NCI-H2171 (cell line): ENCODE measurements at places on chromosomes 2 and 18.

DNA sequence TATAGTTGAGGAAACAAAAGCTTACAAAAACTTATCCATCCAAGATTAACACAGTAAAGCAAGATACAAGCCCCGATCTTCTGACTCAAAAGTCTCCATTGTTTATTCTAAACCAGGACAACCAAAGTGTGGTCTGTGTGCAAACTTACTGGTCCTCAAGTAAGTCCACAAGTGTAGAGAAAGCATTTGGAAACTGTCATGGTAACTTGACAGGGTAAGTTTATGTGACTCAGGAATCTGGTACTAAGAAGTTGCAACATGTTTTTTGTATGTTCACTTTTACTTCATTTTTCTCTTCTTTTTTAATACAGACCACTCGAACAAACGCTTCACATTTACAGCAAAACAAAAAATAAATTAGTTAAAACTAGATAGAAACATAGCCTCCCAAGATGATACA is 9.4 kb downstream of the MBD2 start:
- no peak for DNase-seq

DNA sequence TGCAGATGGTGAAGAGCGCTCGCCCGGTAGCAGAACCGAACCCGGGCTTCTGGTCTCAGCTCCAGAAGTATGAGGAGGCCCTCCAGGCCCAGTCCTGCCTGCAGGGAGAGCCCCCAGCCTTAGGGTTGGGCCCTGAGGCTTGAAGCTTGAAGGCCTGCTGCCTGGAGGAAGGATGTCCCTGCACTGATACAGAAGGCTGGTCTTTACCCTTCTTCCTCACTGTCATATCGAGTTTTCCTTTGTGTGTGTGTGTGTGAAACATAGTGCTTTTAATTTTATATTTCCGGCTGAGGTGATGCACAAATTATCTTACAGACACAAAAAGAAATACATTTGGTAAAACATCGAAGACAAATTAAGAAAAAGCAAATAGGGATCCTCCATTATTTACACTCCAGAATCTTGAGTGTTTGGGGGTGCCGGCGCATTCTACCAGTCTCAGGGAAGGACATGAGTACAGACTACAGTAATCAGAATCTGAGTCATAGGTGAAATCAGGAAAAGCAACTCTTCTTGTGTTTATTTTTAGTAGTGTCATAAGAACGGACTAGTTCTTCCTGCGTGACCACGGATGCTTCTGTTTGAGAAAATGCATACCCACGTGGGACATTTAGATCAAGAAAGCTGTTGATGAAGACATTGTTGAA is 1.3 kb downstream of the DUSP28 start:
- DNase-seq = no peak

DNA sequence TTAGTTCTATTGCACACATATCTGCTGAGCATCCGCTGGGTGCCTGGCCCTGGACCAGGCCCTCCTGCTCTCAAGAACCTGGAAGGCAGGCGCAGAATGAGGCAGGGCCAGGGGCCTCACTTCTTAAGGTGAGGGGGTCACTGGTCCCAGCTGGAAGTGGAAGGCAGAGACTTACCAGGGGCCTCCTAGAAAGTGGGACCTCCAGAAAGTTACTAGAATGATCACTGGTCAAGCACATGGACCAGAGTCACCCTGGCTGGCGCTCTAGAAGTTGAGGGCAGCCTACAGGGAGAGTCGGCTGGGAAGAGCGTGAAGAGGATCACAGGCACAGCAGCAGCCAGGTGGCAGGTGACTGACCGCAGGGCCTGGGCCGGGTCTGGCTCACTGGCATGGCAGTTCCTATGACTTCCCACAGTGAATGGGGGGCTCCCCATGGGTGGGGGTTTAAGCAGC is 26.1 kb upstream of the MAL start:
- DNase-seq = no peak

DNA sequence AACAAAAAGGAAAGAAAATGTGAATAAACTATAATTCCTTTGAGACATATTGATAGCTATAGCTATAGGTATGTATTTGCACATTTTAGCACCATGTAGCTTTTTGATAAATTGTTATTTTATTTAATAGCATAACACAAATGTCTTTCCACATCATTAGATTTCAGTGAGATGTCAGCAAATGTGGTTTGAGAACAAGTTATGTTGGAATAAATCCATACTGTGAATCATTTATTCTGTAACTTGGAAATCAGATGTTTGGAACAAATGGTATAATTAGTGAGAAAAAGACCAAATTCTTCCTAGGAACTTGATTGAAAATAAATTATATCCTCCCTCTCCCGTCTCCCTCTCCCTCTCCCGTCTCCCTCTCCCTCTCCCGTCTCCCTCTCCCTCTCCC is 62.8 kb downstream of the NABP1 start:
- no peak for DNase-seq

- no peak for DNase-seq
Measured at GRCh38 chr18:45957100-45957499, 10.0 kb downstream of the EPG5 start.

- no peak for DNase-seq
Measured at GRCh38 chr2:179793902-179794301, 67.5 kb downstream of the ZNF385B start.

DNA sequence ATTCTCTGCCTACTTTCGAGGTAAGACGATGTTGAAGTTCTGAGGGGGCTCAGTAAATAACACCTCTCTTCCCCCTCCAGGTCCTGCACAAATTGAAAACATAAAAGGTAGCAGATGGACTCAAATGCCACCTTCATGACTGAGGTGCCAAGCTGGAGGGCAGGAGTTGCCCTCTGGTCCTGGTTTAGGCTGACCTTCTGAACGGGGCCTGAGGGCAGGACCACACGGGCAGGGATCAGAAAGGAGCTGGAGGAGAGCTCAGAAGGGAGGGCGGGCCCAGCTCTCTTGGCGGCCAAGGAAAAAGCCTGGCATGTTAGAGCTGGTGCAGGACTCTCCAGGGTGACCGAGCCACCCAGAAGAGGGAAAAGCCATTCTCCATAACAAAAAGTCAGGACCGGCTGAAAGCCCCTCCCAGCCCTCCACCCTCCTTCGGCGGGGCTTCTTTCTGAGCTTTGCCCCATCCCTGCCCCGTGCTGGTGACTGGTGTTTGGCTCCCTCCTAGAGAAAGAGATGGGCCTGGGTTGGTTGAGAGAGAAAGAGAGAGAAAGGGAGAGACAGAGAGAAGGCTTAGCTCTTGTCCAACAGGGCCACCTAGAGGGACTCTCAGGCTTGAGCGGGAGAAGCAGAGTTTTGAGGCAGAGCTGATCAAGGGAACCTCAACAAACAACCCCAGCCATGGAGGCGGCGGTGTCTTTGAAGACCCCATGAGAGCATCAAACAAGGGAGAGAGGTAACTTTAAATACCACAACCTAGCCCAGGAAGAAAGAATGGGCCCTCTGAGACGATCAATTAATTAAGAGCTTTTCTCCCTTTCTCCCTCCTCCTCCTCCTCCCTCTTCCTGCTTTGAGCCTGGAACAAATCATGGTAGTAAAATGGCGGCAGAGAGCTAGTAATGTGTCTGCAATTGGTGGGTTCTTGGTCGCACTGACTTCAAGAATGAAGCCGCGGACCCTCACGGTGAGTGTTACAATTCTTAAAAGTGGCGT is 50.8 kb downstream of the WIPF1 start:
- DNase-seq = no peak

GRCh38 chr2:10136101-10136934 is 13.8 kb downstream of the RRM2 start:
- no peak for DNase-seq

DNA sequence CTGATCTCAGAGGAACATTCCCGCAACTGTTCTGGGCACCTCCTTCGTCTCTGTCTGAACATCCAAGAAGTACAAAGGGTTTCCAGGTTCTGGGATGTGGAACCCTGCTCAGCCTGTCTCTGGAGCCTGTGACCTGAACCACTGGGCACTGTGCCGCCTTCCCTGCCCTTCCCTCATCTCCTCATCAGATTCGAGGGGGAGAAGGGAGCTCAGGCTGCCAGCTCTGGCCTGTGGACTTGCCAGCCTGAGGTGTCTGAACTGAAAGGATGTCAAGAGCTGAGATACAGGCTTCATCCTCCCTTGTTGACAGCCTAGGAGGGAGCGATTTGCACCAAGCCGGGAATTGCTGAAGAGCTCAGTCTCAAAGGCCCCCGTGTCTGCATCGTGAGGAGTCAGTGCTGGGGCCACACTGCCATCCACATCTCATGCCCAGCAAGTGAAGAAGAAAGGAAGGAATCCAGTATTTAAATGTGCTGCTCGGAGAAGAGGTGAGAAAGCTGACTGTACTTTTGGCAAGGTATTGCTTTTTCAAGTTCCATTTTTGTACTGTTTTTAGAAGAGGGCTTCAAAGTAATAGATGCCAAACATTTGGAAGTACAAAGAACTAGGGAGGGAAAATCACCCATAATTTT is 12.6 kb downstream of the NEU2 start:
- no peak for DNase-seq

GRCh38 chr18:51941999-51942398 is 398.0 kb upstream of the DCC start:
- DNase-seq = no peak

GRCh38 chr2:27212626-27213471 is 781 bp upstream of the SLC5A6 start:
- DNase-seq = peak; percentile 26
